ENCODE measurements at places on chromosomes 1 and 21.

DNA sequence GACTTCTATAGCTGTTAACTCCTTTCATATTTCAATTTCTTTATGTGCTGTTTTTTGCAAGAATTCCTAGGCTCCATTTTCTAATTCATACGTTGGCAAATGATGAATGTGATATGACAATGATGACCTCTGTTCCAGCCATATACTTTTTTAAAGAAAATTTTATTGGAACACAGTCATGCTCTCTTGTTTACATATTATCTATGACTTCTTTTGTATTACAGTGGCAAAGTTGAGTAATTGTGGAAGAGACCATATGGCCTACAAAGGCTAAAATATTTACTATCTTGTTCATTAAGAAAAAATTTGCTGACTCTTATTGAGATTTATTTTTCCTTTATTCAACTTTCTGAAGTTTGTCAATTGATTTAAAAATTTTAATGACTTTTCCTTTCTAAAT is 7.1 kb downstream of the IFI44L start:
- DNase-seq = no peak

DNA sequence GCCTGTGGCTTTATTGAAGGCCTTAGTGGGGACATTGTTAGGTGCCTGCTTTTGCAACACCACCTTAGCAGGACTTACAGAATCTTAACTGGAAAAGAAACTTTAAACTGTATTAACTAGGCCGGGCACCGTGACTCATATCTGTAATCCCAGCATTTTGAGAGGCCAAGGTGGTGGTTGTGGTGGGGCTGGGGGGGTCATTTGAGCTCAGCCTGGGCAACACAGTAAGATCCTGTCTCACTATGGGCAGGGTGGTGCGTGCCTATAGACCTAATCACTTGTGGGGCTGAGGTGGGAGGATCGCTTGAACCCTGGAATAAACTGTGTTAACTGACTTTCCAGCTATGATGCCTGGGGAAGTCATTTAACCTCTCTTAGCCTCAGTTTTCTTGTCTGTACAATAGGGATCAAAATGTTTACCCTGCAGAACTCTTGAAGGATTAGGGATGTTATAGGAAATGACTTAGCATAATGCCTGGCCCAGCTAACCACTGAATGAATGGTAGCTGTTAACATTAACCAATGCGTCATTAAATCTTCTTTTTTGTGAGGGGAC is 39.5 kb downstream of the IER5 start:
- DNase-seq = no peak

DNA sequence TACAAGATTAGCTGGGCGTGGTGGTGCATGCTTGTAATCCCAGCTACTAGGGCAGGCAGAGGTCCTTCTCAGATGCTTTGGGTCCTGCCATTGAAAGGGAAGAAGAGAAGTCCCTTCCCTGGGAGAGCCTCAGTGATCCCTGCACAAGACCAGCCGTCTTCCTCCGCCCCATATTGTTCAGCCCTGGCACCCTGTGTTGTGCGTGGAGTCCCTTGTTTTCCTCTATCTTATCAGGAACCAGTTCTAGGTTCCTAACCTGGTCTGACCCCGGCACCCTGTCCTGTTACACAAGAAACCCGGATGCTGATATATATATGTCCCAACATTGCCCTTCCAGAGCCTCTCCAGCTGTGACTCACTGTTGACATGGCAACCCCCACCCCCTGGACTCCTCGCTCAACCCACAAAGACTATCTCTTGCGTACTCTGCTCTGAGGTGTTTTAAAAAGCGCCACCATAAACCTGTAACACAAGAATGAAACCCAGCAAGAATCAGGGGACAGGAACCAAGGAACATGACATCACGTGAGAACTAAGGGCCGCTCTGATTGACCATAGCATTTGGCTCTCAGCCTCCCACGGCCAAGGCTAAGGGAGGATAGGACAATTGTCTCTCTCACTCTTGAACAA is 4.8 kb downstream of the MX2 start:
- DNase-seq = no peak

- DNase-seq = no peak
Measured at GRCh38 chr21:46323227-46323709, 402 bp downstream of the C21orf58 start.

DNA sequence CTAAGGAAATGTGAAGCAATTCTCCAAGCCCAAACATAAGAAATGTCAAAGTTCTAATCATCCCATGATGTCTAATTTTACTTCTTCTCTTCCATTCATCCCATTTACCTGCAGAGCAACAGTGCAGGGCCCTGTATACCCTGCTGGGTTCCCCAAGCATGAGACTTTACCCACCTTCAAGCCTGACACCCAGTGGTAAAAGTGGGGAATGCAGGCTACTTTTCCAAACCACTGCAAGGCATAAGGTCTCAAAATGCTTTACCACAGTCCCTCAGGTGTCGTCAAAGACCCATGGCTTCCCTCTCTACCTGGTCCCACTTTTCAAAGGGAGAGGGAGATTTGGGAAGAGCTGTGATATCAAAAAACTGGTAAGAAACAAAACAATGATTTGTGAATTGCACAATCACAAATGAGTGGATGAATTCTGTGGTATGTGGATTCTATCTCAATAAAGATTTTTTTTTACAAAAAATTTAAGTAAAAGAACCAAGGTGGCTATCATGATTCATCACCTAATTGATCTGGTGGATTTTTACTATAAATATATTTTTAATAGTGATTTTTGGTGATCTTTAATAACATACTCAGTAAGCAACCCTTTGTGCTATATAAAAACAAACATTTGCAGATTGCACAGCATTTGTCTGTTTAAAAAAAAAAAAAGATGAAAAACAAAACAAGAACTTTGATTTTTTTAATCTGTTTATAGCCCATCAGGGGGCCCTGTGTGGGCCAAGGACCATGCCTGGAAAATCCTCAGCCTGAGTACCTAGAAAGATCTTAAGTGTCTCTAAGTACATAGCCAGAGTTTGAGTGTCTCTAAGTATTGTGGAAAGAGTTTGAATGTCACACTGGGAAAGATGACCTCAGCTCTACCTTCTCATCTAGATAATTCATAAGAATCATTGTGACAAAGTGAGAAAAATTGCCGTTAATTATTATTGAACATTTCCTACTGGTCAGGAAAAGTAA is 73.1 kb upstream of the GJB5 start:
- DNase-seq = peak; percentile 7

GRCh38 chr1:41813755-41814745 is 104.7 kb downstream of the HIVEP3 start:
- DNase-seq = no peak

DNA sequence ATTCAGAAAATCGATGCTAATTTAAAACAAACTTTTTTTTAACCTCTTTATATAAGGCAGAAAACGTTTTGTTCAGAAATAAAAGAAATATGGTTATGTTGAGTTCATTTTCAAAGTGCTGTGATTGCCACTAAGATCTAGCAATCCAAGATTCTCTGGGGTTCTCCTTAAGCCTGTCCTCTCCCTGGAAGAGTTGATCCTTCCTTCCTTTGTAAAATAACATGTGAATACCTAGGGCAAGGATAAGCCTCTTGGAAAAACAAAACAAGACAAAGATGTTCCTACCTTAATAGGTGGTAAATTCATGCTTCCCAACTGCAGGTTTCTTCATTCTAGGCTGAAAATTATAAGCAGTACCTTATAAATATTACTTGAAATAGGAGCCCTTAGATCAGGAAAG is 18.0 kb upstream of the FOXD3 start:
- no peak for DNase-seq

DNA sequence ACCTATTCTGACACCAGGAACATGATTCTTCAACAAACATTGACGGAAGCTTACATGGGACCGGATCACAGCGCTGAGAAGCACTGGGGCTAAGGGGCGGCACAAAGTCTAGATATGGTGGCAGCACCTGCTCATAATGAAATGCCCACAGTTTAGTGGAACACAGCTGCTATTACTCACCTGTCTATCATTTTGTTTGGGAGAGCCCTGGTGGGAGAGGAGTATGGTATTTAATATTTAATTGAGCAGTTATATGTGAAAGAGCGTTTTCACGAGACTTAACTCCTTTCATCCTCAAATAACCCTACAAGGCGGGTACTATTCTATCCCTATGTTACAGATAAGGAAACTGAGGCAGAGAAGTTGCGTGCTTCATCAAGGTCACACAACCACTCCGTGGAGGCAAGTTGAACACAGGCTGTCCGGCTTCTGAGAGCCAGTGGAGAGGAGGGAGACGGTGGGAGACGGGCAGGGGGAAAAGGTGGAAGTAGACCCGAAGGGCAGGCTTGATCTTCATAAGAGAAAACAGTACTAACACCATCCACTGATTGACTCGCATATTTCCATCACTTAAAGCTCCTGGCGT is 790 bp upstream of the TSNAX start:
- DNase-seq = no peak

- no peak for DNase-seq
Measured at GRCh38 chr1:84862810-84863251, 30.2 kb downstream of the LPAR3 start.

DNA sequence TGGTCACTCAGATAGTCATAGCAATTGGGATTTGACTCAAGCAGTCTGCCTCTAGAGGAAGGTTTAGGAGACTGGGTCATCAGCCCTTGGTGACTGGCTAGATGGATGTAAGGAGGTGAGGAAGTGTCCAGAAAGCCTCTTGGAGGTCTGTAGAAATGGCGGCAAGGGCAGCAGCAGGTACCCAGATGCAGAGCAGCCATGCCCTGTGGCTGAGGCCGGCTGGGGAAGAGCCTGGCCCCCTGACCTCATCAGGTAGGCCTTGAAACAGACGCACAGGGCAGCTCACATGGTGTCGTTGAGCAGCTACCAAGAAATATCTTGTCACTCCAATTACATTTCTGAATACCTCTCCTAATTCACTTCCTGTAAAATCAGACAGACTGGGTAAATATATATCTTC is 98.2 kb downstream of the DMRTB1 start:
- no peak for DNase-seq

GRCh38 chr1:84181350-84182005 is 37.4 kb downstream of the PRKACB start:
- DNase-seq = no peak

GRCh38 chr1:85074365-85074964 is 26.2 kb upstream of the MCOLN3 start:
- DNase-seq = no peak

GRCh38 chr1:23344111-23344986 is at the start of gene HNRNPR:
Gene HNRNPR (minus strand): TSS chr1:23344284. CDS start chr1:23341008, 3,276 bp downstream.
- peak; percentile 99 for DNase-seq

DNA sequence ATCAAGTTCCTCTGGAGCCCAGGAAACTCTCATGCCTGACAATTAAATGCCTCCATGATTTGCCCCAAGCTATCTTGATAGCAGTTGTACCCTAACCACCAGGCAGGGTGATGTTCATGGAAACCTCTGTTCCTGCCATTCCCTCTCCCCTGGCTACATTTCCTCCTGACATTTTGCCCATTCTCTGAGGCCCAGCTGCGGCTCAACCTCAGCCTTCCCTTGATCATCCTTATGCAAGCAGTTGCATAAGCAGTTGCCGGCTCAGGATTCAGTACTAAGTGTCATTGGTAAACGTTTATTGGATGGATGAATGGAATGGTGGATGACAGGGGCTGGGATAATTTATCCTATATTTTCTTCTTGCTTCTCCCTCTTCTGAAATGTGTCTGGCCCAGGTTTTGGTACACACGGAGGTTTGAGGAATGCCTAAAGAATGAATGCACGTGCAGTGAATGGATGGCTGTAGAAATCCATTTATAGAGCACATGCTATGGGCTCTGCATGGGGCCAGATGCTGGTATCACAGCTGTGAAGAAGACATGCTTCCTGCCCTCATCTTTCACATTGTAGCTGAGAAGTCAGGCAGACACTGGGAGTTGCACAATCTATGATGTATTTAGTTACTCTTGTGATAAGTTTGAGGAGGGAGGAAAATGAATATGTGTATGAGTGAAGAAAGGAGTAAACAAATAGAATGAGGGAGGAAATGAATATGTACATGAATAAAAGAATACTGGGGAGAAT is 261.8 kb downstream of the FOXD2 start:
- DNase-seq = no peak

DNA sequence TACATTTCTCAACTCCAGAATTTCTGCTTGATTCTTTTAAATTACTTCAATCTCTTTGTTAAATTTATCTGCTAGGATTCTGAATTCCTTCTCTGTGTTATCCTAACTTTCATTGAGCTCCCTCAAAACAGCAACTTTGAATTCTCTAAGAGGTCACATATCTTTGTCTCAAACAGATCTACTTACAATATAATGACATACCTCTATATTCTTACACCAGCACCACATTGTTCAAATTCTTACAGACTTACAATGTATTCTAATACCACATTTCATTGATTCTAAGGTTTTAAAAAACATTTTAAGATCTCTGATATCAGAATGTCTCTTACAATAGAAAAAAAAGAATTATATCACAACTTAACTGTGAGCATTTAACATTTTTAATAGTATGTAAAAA is 77.4 kb downstream of the DIRAS3 start:
- DNase-seq = no peak

GRCh38 chr1:71298633-71299032 is 217.8 kb upstream of the ZRANB2 start:
- DNase-seq = no peak

DNA sequence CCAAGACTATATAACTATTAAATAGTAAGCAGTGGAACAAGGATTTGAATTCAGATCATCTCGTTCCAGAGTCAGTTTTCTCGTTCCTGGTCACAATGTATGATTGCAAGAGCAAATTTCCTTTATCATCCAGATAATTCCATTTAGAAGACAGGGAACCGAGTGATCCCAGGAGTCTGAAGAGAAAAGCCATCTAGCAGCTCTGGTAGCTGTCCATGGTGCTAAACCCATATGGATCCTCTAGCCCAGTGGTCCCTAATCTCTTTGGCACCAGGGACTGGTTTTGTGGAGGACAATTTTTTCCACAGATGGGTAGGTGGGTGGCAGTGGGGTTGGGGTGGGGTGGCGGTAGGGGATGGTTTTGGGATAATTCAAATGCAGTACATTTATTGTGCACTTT is 229.4 kb downstream of the PTPRU start:
- no peak for DNase-seq

DNA sequence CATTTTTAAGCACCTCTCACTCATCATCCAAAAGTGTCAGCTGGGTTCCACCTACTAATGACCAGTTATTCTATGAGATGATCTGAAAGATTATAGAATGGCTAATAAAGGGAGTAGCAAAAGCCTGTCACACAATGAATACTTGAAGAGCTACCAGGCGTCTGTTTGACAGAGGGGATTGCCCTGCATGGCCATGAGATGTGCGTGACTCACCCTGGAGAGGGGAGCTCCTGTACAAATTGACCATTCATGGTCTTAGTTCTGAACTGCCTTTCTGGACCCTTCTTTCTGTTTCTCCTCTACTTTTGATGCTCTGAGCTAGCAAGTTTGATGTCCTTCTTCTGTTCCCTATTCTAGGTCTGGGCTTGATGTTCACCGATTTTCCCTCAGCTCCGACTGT is 85.2 kb upstream of the ABCD3 start:
- no peak for DNase-seq
